ENCODE measurements at places on chromosomes 2 and 18. TPM values are rescaled to one million over a fixed set of nuclear protein-coding genes. Genes with fewer than 3 reads are reported as not detected.

TMEM182 gene
- total RNA-seq: 79.4 TPM

BOLL gene
- total RNA-seq: not detected

ASXL3 gene
- total RNA-seq: 2.5 TPM

CFAP221 gene
- 1.00 TPM for total RNA-seq

TDRD15 gene
- total RNA-seq: not detected

ZEB2 gene
- 69.6 TPM for total RNA-seq

SP5 gene
- 0.28 TPM for total RNA-seq

DSG4 gene
- not detected for total RNA-seq

GRCh38 chr2:65483763-65484162 is 51.4 kb upstream of the SPRED2 start:
- no peak for DNase-seq

DNA sequence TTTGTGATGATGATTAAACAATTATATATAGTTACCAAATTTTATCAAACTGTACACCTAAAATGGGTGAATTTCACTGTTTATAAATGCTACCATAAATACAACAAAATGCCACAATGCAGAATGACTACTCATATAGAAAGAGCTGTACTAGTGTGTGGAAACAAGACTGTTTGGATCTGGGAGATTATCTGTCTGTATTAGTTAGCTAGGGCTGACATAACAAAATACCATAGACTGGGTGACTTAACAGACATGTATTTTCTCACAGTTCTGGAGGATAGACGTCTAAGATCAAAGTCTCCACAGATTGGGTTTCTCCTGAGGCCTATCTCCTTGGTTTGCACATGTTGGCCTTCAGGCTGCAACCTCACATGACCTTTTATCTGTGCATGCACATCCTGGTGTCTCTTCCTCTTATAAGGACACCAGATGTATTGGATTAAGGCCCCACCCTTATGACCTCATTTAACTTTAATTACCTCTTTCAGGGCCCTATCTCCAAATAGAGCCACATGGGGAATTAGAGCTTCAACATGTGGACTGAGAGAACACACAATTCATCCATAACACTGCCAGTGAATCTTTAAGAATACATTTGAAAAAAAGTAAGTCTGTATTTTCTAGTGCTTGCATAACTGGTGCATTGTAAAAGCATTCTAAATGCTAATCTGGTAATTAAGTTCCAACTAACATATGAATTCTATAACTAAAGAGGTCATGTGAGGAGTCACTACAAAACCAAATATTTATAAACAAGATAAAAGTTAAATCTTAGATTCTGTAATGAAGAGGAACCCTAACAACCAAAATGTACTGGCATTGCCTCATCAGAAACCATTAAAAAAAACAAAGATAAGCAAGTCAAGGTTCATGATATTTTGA is 699.6 kb downstream of the NYAP2 start:
- no peak for DNase-seq

- DNase-seq: no peak
Measured at GRCh38 chr18:50131591-50131990, 63.4 kb downstream of the MYO5B start.

DNA sequence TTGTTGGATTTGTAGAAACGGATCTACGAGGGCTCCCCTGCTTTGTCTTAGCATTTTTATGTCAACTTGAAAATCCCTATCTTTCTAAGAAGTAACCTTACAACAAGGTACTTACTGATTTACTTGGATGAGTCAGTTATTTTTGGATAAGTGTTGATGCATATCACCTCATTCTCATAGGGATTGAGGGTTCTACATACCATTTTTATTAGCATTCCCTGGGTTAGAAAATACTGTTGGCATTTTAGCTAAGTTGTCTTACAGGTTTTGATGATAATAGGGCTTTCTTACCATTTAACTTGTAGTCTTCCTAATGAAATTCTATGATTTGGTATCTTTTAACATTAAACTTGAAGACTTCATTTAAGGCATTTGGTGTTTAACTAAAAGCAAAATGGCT is 125.2 kb downstream of the UBE2E3 start:
- no peak for DNase-seq

DNA sequence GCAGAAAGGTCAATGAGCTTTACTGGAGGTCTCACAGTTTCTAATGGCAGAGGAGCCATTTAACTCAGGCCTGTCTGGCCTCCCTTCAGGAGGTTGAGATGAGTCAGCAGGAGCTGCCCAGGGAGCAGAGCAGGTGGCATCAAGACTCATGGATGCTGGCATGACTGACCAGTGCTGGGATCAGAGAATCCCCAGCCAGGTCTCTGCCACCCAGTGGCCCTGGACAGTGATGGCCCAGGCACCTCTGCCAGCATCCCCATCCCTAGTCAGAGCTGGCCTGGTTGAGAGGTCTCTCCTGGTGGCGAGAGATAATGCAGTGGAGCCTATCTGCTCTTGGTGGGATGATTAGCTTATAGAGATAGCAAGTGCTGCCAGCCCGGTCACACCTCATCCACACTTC is 43.1 kb downstream of the GYPC start:
- no peak for DNase-seq

- DNase-seq: no peak
Measured at GRCh38 chr2:126703311-126703710, 47.4 kb downstream of the GYPC start.

DNA sequence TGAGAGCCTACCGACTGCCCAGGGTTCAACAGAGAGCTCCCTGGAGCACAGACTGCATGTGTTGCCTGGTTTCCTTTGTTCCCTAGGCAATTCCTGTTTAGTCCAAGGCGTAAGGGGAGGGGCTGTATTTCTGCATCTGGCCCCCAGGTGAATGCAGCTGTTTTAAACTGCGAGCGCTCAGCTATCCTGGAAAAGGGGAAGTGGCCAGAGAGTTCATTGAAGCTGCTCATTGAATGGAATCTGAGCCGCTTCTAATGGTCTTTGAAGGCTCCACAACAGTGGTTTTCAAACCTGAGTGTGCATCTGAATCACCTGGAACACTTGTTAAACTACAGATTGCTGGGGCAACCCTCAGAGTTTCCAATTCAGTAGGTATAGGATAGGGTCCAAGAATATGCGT is 18.1 kb downstream of the MAPK4 start:
- no peak for DNase-seq

DNA sequence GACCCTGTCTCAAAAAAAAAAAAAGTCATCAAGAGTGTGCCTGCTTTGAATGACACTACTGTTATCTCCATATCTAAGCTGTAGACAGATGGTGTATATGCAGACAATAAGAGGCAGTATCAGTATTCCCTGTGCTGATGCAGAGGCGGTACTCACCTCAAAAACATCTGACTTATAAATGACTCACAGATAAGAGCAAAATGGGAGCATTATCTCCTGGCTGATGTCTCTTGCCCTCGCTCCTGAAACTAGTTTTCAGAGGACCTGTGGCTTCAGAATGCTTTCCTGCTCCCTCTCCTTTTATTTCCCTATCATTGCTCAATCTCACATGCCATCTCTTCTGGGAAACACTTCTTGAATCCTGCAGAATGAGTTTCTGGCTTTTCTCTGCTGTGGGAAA is 289.6 kb downstream of the PTPRM start:
- DNase-seq: no peak

DNA sequence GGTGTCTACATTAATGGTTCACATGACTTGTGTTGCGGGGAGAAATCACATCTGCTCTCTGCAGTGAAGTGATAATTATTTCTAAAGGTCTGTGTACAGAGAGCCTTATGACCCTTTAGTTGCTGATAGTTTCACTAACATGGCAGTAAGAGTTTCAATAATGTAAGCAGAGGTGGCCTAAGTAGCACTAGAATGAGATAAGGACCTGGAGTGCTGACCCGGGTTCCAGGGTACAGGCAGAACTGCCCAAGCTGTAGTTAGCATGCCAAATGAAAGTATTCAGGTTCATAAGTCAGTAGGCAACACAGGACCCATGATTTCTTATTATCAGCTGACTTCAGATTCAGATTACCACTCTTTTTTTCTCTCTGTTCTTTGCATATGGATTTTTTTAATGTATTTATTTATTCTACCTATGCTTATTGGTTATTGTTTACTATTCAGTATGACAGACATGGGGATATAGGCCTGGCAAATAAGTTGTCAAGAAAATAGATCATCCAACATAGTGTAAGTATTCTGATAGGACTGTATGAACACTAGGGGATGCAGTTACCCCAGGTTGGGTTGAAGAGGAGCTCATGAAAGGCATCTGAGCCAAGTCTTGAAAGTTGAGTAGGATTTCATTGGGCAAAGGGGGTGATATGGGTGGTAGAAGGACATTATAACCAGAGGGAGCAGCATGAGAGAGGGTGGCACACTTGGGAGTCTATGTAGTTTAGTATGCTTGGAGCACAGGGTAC is 105.2 kb downstream of the CCDC85A start:
- no peak for DNase-seq

DNA sequence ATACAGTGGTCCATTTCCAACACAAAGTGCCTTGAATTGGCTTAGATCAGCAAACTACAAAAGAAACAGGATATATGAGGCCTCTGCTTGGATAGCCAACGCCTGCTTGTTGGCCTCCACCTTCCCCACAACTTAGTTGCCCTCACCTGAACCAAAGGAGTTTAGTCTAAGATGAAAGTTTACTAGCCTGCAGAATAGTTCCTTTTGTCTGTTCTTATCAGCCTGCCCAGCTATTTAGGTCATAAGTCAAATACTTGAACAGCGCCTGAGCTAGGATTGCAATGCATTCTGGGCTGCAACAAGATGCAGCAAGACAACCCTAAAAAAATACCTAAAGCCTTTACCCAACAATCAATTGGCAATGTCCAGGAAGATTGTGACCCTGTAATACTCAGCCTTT is 13.1 kb upstream of the EPG5 start:
- no peak for DNase-seq

DNA sequence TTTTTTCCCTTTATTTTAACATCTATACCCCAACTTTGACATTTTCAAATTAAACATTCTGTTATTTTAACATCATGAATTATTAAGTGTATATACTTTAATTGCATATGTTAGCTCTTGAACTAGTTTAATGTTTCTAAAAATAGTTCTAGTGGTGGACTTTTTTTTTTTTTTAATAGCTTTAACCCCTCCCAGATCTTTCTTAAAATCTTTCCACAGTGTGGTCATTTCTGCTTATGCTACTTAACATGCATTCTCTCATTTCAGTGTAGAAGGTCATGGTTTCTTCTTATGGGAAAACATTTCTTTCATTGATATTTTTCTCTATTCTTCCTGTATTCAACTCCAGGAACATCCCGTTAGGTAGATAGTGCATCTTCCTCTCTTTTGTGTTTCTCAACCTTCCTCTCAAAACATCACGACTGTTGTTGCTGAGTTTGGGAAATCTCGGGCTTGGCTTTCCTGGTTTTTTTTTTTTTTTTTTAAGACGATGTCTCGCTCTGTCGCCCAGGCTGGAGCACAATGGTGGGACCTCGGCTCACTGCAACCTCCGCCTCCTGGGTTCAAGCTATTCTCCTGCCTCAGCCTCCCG is 849 bp upstream of the TMEM18 start:
- DNase-seq: no peak

DNA sequence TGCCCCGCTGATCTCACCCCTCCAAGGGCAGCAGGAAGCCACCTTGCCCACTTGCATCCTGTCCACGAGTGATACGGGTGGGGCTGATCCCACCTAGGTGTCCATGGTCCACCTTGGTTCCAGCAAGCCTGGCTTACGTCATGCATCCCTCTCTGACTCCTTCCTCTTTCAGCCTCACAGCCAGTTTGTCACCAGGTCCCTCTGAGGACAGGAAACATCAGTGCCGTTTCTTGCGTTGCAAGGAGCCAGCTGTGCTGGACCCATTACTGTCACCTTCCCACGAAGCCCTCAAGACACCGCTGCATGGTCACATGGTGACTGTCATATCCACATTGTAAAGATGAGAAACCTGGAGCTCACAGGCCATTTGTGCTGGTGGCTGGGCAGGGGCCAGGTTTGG is 34.8 kb upstream of the TWIST2 start:
- no peak for DNase-seq

DNA sequence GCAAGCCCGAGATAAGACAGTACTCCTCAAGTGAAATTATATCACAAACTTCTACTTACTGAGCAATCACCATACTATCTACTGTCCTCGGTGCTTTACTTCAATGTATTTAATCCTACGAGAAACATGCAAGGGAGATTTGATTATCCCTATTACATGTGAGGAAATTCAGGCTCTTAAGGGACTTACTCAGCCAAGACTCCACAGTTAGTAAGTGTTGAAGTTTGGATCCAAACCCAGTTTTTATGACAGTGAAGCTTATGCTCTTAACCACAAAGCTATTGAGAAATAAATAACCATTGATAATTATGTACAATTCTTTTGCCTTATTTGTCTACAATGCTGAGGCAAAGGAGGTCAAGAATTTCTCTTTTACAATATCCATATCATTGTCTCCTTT is 672.9 kb upstream of the ACVR2A start:
- no peak for DNase-seq

- DNase-seq: no peak
Measured at GRCh38 chr2:204315236-204315662, 230.0 kb upstream of the PARD3B start.

DNA sequence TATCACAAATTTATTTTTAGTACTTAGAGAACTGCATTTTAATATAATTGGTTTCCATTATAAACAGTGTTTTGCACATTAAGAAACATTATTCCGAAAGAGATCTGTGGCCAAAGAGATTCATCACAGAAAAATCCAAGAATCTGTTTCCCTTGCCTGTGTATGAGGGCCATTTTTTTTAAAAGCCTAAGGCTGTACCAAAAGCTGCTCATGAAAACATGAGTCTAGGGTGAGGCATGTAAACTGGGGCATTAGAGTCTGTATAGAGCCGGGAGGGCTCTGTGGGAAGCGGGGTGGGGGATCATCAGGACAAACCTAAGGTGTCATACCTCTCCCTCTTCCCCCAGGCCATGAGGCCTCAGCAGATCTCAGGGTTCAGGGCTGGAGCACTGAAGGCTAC is 223.8 kb downstream of the FBXO15 start:
- no peak for DNase-seq

GRCh38 chr2:37350034-37350433 is 5.6 kb downstream of the QPCT start:
- DNase-seq: no peak

- peak; percentile 66 for DNase-seq
Measured at GRCh38 chr2:119641562-119642258, 37.3 kb upstream of the TMEM177 start.

DNA sequence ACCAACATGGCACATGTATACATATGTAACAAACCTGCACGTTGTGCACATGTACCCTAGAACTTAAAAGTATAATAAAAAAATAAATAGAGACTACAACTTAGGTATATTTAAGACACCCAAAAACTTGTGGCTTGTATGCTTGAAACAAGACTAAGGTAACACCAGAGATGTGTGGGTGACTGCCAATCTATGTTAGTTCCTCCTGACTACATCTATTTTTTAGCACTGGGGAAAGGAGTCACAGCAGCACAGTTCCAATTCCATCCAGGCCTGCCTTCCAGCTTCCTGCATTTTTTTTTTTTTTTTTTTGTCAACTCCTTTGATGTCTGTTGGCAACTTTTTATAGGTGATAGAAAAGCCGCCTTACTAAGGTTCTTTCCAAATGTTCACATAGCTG is 18.2 kb downstream of the C2orf69 start:
- DNase-seq: no peak

- DNase-seq: peak; percentile 73
Measured at GRCh38 chr18:58900015-58900649, 35.5 kb downstream of the ZNF532 start.

- DNase-seq: no peak
Measured at GRCh38 chr2:1691366-1691765, 52.9 kb downstream of the PXDN start.
